ENCODE measurements at places on chromosomes 2 and 18.

GRCh38 chr2:5365871-5366461 is 326.2 kb upstream of the SOX11 start:
- DNase-seq, result peak; percentile 67

GRCh38 chr2:234705108-234705507 is 208.2 kb upstream of the ARL4C start:
- peak; percentile 55 for DNase-seq

DNA sequence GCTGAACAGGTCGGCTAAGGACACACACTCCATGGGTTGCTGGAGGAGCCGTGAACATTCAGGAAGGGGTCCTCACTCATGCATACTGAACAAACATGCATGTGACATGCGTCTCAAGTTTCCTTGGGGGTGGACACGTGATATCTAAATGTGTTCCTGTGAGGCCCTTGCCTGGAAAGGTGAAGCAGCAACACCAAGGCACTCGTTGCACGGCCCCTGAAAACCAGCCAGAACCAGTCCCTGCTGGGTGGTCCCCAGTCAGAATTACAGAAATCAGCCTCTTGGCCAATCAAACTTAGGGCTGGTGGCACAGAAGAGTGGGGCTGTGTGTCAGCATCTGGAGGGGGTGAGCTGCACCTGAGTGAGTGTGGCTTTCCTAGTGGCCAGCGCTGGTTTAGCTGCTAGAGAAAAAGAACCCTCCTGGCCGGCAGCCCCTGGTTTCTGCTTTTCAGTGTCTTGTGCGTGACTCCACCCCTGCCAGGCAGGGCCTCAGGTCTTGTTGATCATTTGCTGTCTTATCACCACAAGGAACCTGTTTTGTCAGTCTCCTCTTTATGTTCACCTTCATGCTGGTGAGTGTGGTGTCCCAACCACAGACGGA is 3.2 kb upstream of the AQP12B start:
- no peak for DNase-seq

DNA sequence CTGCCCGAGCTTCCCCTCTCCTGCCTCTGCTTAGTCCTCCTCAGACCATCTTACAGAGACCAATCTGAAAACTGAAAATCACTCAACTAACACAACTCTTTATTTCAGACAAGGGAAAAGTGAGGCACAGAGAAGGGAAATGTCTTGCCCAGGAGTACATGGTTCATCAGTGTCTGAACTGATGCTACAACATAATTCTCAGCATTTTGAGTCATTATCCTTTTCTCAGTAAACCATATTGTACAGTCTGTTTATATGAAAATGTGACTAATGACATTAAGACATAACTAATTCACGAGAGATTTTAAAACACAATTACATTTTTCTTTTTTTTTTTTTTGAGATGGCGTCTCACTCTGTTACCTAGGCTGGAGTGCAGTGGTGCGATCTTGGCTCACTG is 62.7 kb downstream of the ITSN2 start:
- no peak for DNase-seq

- peak; percentile 23 for DNase-seq
Observed at GRCh38 chr2:222049946-222050345, 248.9 kb downstream of the PAX3 start.
